Esophagus mucosa (tissue), 1 donor: ENCODE measurements at places on chromosomes 3 and 15.
A peak's percentile ranks its signal among the peaks of the same experiment; 100 is the strongest.

- ATAC-seq, result no peak
Observed at GRCh38 chr3:44114142-44114541, 127.5 kb upstream of the TOPAZ1 start.

DNA sequence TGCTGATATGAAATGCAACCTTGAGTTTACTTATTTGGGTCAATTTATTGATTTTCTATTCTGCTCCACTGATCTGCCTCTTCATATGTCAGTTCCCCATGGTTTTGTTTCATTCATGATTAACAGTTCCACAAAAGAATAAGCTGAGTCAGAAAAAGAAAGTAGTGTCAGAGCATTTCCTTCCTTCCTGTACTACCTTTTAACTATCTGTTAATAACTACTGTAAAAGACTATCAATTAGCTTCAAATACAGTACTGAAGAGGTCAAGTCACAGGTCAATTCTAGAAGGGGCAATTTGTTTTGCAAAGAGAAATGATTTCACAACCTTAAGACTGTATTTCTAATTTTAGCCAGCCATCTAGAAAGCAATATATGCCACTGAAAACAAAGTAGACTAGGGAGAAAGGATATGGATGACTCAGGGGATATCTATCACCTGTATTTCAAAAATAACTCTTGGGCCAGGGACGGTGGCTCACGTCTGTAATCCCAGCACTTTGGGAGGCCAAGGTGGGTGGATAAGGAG lies 129.5 kb downstream of the TFDP2 start:
- ATAC-seq, result no peak

GRCh38 chr3:69161587-69162307 lies 39.4 kb upstream of the LMOD3 start:
- ATAC-seq, result peak; percentile 79

GRCh38 chr3:189806171-189806951 lies 175.2 kb downstream of the TP63 start:
- peak; percentile 32 for ATAC-seq

DNA sequence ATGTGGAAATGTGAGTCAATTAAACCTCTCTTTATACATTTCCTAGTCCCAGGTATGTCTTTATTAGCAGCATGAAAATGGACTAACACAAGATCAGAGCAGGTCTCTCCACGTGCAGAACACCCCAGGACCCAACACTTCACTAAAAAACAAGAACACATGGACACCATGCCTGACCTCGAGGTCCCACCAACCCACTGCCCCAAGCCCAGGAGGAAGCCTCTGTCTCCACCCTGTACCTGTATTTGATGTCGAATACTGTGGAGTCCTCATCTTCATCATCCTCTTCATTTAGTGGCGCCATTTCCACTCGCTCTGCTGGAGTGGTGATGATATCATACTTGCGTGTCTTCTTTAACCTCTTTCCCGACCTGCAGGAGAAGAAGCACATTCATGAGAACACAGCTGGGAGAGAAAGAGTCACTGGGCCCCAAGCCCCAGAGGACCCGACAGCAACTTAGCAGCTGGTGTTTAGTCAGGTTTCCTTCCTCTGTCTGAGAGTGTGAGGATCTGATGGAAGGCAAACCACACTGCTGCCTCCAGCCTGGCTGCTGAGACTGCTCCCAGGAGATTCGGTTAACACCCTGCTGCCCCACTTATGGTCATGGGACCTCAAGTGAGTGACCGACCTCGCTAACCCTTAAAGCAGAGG lies 25.5 kb downstream of the FAM174B start:
- no peak for ATAC-seq

- ATAC-seq, result no peak
Observed at GRCh38 chr3:52791366-52791765, 3.2 kb upstream of the ITIH3 start.

DNA sequence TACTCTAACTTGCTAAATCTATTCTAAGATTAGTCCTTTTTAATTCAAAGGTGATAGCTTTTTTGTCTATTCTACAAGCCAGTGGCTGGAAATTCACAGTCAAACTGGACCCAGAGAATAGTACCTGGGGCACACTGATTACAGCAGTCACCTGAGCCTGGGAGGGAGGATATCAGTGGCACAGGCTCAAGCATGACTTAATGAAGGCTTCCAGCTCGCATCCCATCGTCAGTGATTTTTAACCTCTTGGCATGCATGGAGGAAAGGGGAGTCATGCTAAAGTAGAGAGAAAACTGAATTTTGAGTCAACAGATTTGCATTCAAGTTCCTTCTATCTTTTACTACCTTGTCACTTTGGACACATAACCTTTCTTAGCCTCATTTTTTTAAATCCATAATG lies 24.8 kb downstream of the GOLIM4 start:
- no peak for ATAC-seq

- peak; percentile 86 for ATAC-seq
Observed at GRCh38 chr3:141368062-141368924, at the start of gene ZBTB38. TSS of gene ZBTB38 (plus strand) at chr3:141368504. CDS start at chr3:141442389, 73,885 bp downstream.

GRCh38 chr15:38193496-38193895 lies 59.1 kb upstream of the SPRED1 start:
- ATAC-seq, result no peak

GRCh38 chr15:88470625-88471372 lies 3.3 kb downstream of the MRPS11 start:
- ATAC-seq, result no peak

DNA sequence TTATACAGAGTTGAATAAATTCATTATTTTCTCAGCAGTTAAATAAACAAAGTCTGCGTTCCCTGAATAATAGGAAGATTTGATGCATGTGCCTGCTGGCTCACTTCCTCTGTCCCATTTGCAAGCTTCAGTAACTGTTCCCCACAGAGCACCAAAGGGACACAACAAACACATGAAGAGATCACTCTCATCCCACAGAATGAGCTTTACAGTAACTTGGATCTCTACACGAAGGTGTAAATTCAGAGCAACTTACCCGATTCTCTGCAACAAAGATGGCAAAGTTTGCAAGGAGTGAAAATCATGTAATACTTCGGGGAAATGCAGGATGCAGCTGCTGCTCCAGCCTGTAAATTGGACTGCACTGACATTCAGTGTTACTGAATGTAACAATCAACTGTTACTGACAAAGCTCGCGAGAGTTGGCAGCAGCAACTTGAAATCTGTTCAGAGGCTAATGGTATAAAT lies at the start of gene BCHE:
BCHE (minus strand) TSS at position 366 of the 468 bp plus-strand sequence. CDS start 6,390 bp downstream, outside the sequence.
- ATAC-seq, result no peak

DNA sequence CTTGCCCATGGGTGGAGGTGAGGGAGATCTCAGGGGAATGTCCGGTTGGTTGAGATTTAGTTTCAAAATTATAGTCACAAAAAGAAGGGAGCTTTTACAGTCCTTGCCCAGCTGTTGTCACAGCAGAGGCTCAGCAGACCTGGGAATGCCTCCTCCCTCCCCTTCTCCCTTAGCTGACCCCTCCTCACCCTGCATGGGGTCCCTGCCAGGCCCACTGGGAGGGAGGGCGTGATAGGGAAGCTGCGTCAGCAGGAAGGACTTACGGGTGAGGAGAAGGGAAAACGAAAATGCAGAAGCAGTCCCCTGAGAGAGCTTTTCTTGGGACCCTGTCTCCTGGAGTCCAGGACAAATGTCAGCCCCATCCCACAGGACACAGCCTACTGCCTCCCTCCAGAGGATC lies 18.9 kb downstream of the SCN5A start:
- ATAC-seq, result no peak

- no peak for ATAC-seq
Observed at GRCh38 chr3:39937874-39938273, 128.5 kb downstream of the MYRIP start.

DNA sequence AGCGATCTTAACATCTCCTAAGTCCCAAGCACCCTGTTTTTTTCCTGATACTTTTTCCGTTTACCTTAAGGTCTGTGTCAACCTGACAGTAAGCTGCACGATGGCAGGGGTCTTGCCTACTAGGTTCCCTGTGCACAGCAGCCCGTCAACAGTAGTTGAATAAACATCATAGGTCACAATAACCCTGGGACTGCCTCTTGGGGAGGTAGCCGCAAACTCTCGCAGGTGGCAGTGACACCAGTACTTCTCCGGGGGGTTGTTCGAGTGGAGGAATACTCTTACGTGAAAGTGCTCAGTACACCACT lies 365 bp upstream of the PDCD6IP start:
- no peak for ATAC-seq

DNA sequence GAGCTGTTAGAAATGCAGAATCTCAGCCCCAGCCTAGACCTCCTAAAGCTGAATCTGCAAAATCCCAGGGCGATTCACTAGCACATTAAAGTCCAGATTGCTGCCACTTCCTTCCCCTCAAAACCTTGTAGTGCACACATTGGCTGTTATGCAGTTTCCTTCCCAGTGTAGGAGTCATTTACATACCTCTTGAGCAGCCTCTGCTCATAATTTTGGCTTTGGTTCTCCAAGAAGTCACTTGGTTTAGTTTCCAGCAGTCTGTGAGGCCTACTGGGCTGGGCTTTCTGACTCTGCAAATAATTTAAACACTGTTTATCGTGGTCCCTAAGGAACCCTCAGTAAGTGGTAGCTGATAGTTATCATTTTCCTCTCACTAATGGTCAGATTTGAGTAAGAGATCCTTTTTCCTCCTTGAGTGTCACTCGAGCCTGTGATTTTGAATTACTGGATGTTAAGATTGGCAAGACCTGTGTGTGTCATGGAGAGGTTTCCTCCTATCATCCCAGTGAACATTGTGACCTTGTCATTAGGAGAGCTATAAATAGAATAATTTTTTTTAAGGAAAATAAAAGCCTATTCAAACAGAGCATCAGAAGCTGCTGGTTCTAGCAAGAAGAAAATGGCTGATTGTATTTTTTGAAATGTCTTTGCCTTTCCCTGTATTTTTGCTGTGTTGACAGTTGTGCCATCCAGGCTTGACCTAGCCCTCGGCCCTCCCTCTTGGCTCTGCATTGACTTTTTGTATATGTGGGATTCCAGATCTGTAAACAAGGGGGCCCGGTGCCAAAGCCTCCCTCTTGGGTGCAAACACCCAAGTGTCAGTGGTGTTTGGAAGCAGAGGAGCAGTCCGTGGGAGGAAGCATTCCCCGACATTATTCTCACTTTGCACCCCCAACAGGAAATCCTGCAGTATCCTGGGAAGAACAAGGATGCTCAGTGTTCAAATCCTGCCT lies 134.8 kb upstream of the ANKRD28 start:
- no peak for ATAC-seq

- peak; percentile 54 for ATAC-seq
Observed at GRCh38 chr15:75200765-75201615, 692 bp upstream of the C15orf39 start.

GRCh38 chr3:143216709-143217182 lies 97.2 kb downstream of the CHST2 start:
- no peak for ATAC-seq

DNA sequence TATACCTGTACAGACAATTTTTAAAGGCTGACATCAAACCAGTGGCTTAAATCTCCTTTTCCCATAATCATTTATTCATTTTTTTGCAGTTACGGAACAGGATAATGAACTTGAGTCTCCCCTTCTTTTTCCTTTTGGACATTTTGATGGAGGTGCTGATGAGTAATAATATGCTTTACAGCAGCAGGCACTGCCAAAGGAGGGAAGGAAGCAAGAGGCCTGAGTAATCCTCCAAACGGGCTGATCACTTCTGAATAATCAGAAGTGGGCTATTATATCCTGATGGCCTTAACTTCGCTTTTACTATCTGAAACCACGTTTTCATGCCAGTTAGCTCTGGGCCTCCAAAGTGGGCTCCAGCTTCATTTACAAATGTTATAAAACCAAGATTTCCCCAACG lies 527.2 kb downstream of the FOXP1 start:
- peak; percentile 75 for ATAC-seq

- no peak for ATAC-seq
Observed at GRCh38 chr3:161266731-161267150, 45.6 kb downstream of the NMD3 start.

DNA sequence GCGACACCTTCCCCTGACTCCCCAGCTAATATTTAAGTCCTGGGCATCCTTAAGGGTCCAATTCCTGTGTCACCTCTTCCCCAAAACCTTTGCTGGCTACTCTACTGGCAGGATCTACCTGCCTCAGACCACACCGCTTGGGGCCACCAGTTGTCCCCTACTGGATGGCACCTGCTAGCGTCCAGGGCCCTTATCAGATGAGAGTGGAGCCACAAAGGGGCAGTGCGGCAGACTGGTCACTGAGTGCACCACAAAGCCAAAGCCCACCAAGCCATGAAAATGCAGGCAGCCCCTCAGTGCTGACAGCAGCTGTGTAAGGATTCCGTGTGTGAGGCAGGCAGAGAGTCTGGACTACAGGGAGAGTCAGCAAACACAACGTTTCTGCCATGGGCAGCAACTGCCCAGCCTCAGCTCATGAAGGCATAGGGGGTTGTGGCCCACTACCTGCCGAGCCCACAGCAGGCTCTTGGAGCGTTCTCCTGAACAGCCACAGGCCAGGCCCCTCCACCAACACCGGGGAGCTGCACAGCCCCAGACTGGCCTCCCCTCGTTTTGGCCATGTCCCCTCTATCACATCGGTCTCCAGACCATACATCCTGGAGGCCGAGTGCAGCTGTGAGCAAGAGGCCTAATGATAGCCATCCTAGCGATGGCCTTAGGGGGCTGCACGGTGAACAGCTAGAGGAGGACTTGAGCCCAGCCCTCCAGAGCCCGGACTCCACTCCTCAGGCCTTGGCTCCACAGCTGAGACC lies 32.3 kb downstream of the ALDH1L1 start:
- no peak for ATAC-seq
